Activated T-cell treated with anti-CD3 and anti-CD28 coated beads, Interleukin-2, amount 50 U/mL, for 1 hour (primary cell): ENCODE measurements at places on chromosomes 1 and 21.

- DNase-seq: no peak
Measured at GRCh38 chr1:87108228-87108627, 193.8 kb downstream of the HS2ST1 start.

DNA sequence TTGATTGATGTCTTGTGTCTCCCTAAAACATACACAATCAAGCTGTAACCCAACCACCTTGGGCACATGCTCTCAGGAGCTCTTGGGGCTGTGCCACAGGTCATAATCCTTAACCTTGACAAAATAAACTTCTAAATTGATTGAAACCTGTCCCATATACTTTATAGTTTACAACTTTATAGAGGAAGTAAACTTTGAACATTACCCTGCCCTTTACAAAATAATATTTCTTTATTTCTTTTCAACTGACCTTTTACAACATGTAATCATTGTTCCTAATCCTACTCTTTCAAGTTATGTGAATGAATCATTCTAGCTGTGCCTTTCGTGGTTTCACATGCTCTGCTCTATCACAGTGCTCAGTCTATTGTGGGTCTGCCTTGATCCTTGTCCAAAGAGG, 118.3 kb upstream of the ATP1A1 start:
- DNase-seq: no peak

DNA sequence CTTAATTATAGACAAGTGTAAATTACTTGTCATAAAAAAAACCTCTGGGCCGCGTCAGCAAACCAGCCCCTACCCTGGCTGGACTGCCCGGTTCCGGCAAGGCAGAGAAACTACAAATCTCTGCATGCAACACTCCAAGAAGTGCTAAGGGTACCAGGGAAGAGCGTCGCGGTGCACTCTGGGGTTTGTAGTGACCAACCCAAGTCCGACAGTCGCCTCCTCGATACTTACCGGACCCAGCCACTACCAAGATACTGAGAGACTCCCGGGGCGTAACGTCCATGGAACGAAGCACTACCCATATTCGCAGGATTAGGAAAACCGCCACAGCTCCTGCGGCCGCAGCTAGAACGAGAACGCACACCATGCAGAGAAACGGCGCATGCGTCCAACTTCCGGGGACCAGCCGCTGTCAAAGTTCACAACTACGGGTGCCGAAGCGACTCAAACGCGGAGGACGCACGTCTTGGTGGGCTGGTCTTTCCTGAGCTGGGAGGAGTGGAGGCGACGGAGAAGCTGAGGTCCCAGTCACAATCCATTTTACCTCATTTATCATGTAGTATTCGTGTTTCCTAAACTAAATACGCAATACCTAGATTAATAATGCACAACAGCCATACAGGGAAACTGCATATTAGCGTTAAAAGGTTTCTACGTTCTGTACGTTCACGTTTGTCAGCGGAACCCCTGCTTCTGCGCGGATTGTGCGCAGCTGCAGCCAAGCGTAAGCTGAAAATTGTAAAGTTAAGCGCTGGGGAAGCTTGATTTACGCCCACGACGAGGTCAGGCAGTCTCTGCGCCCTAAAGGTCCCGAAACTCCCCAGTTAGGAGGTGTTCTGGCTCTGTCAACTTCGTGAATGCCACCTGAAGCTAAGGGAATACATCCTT, at the start of gene ALG14:
Gene ALG14 (minus strand): TSS at position 420 of the 888 bp plus-strand sequence. CDS start 53 bp downstream, at position 367.
- peak; percentile 92 for DNase-seq

DNA sequence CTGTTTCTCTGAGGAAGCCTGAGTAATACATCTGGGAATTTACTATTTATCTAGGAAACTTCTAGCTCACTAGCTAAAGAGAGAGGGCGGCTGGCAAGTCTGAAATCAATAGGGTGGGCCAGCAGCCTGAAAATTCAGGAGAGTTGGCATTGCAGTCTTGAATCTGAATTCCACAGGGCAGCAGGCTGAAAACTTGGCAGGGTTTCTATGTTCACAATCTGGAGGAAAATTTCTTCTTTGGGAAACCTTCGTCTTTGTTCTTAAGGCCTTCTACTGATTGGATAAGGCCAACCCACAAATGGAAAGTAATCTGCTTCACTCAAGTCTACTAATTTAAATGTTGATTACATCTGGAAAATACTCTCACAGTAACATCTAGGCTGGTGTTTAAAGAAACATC, 101.0 kb upstream of the COG2 start:
- DNase-seq: no peak

GRCh38 chr1:55682198-55682597, 467.0 kb upstream of the USP24 start:
- DNase-seq: no peak

DNA sequence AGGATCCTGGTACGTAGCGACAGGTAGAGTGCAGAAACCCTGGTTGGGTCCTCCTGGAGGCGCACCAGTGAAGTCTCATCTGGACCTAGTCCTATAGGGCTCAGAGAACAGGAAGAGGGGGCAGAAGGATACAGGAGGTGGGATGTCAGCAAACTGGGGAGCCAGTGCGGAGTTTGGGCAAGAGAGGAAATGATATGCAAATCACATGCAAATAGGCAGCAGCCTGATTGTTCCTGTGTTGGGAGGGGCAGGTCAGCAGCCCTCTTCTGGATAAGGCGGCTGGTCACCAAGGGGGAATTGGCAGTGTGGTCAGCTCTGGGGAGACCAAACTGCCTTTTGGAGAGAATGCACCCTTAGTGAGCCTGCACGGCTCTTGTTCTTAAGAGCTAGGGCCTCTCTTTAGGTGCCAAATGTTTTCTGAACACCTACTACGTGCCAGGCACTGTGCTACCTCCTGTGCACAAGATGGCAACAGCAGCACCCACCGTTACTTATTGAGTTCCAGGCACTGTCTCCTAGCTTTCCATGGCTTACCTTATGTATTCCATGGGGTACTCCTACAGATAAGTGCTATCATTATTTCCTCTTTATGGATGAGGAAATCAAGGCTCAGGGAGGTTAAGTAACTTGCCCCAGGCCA, 18.1 kb upstream of the PADI3 start:
- no peak for DNase-seq

DNA sequence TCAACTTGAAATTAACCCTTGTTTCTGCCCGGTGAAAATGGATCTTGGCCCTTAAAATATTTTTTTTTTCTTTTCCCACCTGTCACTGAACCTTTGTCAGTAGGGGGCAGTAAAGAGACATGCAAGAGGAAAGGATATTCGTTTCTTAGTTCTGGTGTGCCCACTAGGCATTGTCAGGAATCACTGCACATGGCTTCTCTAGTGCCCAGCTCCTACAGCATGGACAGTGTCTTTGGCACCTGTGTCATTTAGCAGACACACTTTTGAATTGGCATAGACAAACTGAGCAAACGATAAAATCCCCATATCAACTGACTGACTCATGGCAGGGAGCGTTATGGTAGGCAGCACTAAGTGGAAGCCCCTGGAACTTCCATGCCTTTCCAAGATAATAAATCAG, 1048.1 kb downstream of the BRINP3 start:
- no peak for DNase-seq

GRCh38 chr1:12436345-12436658, 181.7 kb downstream of the DHRS3 start:
- DNase-seq: no peak

- DNase-seq: no peak
Measured at GRCh38 chr1:232822530-232822929, 17.3 kb downstream of the MAP10 start.

GRCh38 chr1:211327346-211327921, 801 bp downstream of the TRAF5 start:
- DNase-seq: peak; percentile 54

DNA sequence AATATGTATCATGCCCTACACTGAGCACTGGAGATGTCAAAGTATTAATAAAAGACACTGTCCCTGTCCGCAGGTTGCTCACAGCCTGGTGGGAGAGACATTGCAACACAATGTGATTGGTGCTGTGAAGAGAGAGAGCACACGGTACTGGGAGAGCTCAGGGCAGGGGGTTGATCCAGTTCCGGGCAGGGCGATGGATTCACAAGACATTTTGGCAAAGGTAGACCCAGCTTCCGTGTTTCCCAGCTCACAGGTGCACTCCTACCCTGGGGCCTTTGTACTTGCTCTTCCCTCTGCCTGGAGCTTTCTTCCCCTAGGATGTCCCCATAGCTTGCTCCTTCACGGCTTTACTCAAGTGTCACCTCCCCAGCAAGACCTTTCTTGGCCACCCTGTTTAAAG, 1.4 kb downstream of the PLA2G5 start:
- DNase-seq: no peak
